HL-60 (cell line): ENCODE measurements at places on chromosomes 6 and 20.

GRCh38 chr6:31776989-31777666, at the start of gene VWA7:
TSS of gene VWA7 (minus strand) at chr6:31777328. CDS start at chr6:31776779, 549 bp downstream.
- peak; percentile 78 for DNase-seq

GRCh38 chr6:165605901-165606739, 56.9 kb downstream of the PDE10A start:
- DNase-seq = no peak

DNA sequence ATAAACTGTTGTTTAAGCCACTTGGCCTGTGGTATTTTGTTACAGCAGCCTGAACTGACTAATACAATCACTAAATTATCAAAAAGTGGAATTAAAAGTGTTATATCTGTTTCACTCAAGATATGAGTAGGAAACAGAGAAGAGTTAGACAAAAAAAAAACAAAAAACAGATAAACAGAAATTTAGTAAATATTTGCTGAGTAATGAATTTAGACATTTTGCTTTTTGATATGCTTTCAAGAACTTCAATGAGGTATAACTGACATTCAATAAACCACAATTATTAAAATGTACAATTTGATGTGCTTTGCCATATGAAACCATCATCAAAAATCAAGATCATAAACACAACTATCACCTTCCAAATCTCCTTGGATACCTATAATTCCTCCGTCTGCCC, 369.2 kb downstream of the PAX1 start:
- DNase-seq = no peak

DNA sequence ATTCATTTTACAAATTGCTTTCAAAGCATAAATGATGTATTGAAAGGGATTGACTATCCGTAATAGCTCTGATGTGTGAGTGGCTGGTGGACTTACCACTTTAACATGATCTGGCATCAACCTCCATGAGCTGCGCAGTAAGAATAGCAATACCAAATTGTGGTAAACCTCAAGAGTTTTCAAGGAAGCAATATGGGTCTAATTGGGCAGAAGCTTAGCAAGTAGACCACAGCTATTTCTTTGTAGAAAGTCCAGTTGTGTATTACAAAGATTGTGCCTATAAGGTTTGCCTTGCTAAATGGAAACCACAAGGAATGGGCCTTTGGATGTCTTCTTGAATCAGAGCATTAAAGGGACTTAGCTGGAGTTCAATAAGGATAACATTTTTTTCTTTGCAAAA, 736.6 kb downstream of the KIF16B start:
- no peak for DNase-seq

GRCh38 chr6:118889163-118889562, 4.8 kb upstream of the ASF1A start:
- DNase-seq = no peak

GRCh38 chr6:83067448-83068439, at the start of gene DOP1A:
TSS of gene DOP1A (plus strand) at chr6:83067671. CDS start at chr6:83096978, 29,307 bp downstream.
- DNase-seq = peak; percentile 95

DNA sequence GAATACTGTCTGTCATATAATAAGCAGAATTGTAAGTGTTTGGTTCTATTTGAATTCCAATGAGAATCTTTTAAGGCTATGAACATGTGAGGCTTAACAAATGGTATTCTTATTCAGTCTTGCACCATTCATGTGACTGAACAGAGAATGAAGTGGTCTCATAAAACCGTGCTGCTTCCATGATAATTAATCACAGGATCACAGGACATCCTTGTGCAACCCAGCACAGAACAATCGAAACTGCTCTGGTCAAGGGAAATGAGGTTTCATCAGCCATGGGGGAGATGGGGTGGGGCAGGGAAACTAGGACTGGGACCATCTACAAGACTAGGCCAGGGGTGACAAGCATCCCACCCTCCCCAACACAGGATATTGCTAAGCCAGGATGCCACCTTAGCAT, 6.0 kb downstream of the PPIL6 start:
- DNase-seq = no peak

- DNase-seq = no peak
Observed at GRCh38 chr20:62208061-62208794, 11.8 kb downstream of the HRH3 start.

- peak; percentile 32 for DNase-seq
Observed at GRCh38 chr6:18171871-18172270, 16.6 kb downstream of the KDM1B start.

- DNase-seq = no peak
Observed at GRCh38 chr6:71489736-71490135, 201.1 kb downstream of the OGFRL1 start.

GRCh38 chr6:141532211-141532610, 600.5 kb upstream of the GJE1 start:
- no peak for DNase-seq

DNA sequence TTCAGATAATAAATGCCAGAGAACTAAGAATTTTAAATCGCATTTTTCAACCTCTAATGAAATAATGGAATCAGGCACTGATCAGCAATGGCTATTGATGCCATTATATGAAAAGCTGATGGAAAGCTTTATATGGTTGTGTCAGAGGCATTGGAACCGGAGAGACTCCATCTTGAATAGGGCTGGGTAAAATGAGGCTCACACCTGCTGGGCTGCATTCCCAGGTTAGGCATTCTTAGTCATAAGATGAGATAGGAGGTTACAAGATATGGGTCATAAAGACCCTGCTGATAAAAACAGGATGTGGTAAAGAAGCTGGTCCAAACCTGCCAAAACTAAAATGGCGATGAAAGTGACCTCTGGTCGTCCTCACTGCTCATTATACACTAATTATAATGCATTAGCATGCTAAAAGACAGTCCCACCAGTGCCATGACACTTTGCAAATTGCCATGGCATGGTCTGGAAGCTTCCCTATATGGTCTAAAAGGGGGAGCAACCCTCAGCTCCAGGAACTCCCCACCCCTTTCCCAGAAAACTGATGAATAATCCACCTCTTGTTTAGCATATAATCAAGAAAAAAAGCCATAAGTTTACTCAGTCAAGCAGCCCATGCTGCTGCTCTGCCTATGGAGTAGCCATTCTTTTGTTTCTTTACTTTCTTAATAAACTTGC, 40.2 kb upstream of the CD83 start:
- no peak for DNase-seq

GRCh38 chr6:139496654-139497344, 122.4 kb upstream of the CITED2 start:
- DNase-seq = no peak

GRCh38 chr6:3210024-3210610, 17.3 kb downstream of the TUBB2B start:
- DNase-seq = no peak

GRCh38 chr20:40606660-40607059, 82.4 kb downstream of the MAFB start:
- no peak for DNase-seq

DNA sequence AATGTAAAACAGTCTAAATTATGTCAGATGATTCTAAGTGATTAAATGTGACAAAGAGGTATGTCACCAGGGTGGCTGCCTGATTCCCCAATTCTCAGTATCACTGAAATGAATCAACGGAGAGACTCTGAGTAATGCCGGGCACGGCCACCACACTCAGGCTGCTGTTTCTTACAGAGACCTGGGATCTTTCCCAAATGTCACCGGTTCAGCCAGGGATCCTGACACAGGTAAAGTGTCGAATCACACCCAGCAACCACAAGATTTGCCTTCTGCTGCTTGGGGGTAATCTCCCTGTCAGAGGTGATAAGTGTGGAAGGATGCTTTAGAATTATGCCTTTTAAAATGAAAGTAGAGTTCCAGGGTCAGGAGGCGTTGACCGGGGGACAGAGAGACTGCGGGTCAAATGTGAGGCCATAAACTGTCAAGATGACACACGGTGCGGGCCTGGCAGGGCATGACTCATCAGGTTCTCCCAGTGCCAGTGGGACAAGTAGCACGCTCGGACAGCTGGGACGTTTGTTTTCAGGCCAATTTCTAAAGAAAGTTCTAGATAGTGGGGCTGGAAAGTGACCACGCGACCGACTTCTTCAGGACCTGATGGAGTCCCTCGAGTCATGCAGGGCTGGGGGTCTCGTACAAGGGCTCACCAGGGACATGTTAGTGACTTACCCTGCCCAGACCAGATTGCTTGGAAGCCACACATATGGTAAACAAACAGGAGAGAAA, 48.9 kb downstream of the PRDM1 start:
- DNase-seq = no peak
